ENCODE measurements at places on chromosomes 7 and 10. TPM values are rescaled to one million over a fixed set of nuclear protein-coding genes. Genes with fewer than 3 reads are reported as not detected.

GRCh38 chr7:3271298-3271697 is 29.8 kb upstream of the SDK1 start:
- DNase-seq = no peak
- H3K36me3 ChIP-seq = no peaks in the 10 kb centered on the region
- no peak overlapping the region for H3K27ac ChIP-seq
- no peaks in the 10 kb centered on the region for H3K27me3 ChIP-seq

CPEB3 gene
- 6.6 TPM for total RNA-seq

GRCh38 chr7:29346231-29346978 is 151.8 kb downstream of the CHN2 start:
- DNase-seq = no peak
- H3K27me3 ChIP-seq = no peaks in the 10 kb centered on the region
- no peaks in the 10 kb centered on the region for H3K4me1 ChIP-seq
- no peak overlapping the region for H3K27ac ChIP-seq
- H3K4me3 ChIP-seq = no peak overlapping the region
- H3K36me3 ChIP-seq = no peaks in the 10 kb centered on the region

GRCh38 chr7:112302566-112302965 is 96.1 kb downstream of the ZNF277 start:
- no peaks in the 10 kb centered on the region for H3K27me3 ChIP-seq
- no peaks in the 10 kb centered on the region for H3K36me3 ChIP-seq
- DNase-seq = no peak
- no peak overlapping the region for H3K27ac ChIP-seq

EIF5AL1 gene
- total RNA-seq = 0.55 TPM

DNA sequence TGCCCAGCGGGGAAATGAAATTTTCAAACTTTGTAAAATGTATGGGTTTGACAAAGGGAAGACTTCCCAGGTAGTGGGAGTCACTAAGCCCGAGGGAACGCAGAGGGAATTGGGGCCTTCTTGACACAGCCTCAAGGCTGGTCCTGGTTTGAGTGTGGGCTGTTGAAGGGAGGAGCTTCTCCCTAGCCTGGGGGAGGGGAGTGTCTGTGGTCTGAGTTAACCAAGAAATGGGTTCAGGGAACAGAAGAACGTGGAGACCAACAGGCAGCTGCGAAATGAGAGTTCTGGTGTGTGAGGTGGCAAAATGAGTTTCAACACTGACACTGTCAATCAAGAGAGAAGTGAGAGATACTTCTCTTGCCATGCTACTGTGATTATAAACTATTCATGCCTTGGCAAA is 32.7 kb upstream of the BAMBI start:
- H3K4me1 ChIP-seq = no peaks in the 10 kb centered on the region
- H3K4me3 ChIP-seq = no peak overlapping the region
- H3K27ac ChIP-seq = no peak overlapping the region

DNA sequence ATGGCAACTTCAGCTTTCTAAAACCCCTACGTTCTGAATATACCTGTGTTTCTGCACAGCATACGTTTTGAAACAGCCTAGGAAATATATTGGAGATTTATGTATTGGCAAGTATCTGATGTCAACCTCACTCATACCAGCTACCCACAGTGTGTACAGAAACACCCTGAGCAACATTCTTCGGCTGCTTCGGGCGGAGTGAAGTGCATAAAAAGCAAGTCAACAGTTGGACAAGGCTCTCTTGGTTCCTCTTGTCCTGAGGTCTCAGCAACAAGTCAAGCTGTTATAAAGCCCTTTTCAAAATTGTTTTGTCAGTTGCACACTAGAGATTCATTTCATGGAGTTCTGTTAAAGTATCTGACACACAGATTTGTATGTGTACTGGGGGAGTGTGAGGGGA is 40.0 kb upstream of the PAPSS2 start:
- no peaks in the 10 kb centered on the region for H3K27me3 ChIP-seq
- no peak overlapping the region for H3K4me3 ChIP-seq
- H3K27ac ChIP-seq = no peak overlapping the region
- DNase-seq = no peak
- no peaks in the 10 kb centered on the region for H3K36me3 ChIP-seq

GRCh38 chr7:131769241-131769640 is 212.8 kb upstream of the PODXL start:
- H3K36me3 ChIP-seq = no peaks in the 10 kb centered on the region
- H3K27me3 ChIP-seq = no peaks in the 10 kb centered on the region
- H3K27ac ChIP-seq = no peak overlapping the region

CH25H gene
- total RNA-seq = 6.7 TPM

DNA sequence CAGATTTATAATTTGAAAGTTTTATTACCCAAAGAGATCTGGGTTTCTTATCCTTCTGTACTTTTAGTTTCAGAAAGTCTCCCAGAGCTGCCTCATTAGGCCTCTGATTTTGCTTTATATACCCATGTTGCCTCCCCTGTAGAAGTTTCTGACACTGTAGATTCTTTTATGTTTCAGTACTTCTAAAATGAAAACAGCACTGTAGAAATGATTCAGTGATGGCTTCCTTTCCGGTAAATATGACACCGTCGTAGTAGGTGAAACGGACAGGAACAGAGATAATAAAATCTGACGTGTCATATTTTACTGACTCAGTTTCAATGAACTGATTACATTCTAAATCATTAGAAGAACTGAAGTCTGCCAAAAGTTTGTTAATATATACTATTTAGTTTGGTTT is 272.7 kb downstream of the TWIST1 start:
- no peaks in the 10 kb centered on the region for H3K27me3 ChIP-seq
- no peaks in the 10 kb centered on the region for H3K4me1 ChIP-seq
- H3K4me3 ChIP-seq = no peak overlapping the region
- H3K27ac ChIP-seq = no peak overlapping the region
- DNase-seq = no peak

TMEM176A gene
- total RNA-seq = 28.1 TPM

- peaks cover 46% of the 10 kb centered on the region for H3K27me3 ChIP-seq
- DNase-seq = peak; percentile 75
- peaks cover 21% of the 10 kb centered on the region for H3K4me1 ChIP-seq
- peak overlapping the region; percentile 58 for H3K4me3 ChIP-seq
Measured at GRCh38 chr10:71396084-71396710, 523 bp upstream of the CDH23 start.

SLC25A13 gene
- 33.0 TPM for total RNA-seq

TDRD1 gene
- 0.28 TPM for total RNA-seq

UCMA gene
- total RNA-seq = not detected

GRCh38 chr7:3092468-3092867 is 48.8 kb upstream of the CARD11 start:
- peak; percentile 71 for DNase-seq
- H3K27ac ChIP-seq = no peak overlapping the region
- H3K36me3 ChIP-seq = no peaks in the 10 kb centered on the region
- H3K27me3 ChIP-seq = no peaks in the 10 kb centered on the region

H2BK1 gene
- total RNA-seq = not detected

DNA sequence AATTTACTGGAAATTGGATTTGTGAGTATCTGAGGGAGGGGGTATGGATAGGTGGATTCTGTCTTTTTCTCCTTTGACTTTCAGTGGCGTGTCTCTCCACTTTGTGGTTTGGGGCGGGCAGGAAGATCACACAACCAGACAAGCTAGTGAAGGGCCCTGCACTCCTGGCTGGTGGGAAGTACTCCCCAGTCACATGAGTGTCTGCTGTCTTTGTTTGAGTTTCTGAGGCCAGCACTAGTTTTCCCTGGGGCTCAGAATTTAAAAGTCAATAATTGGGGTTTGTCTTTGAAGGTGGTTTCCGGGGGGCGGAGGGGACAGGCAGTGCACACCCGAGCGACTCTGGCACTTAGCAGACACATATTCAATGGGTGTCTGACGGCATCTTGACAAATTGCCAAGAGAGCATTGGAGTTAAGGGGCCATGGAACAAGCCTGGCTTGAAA is 120.1 kb downstream of the WDFY4 start:
- H3K4me1 ChIP-seq = no peaks in the 10 kb centered on the region
- no peak overlapping the region for H3K4me3 ChIP-seq
- no peak for DNase-seq

TMEM213 gene
- total RNA-seq = not detected

GRCh38 chr7:3648276-3648675 is 347.2 kb downstream of the SDK1 start:
- H3K4me3 ChIP-seq = no peak overlapping the region
- no peaks in the 10 kb centered on the region for H3K27me3 ChIP-seq
- no peak for DNase-seq
- H3K36me3 ChIP-seq = peaks cover under 1% of the 10 kb centered on the region
- no peak overlapping the region for H3K27ac ChIP-seq

CYP2C19 gene
- total RNA-seq = not detected

DNA sequence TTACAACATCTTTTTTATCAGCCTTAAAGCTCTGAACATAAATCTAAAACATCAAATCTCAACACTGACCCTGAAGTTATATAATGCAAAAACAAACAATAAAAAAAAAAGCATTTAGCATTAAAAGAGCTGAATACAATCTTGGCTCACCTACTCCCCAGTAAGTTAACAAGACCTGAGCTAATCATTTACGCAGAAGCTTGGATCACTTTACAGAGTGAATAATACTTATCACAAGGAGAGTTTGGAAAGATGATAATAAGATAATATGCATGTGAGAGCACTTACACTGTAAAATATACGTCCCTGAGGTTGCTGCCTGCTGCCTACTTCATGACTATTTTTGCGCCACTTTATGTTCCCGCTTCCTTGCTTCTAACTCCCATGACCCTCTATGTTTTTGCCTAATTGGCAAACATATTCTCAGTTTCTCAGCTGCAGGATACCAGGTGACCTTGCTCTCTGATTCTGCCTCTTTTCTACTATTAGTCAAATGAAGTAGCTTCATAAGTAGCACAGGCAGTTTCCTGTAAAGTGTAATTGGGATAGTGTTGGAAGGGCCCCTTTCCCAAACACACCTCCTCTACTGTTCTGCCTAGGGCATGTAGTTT is 333.6 kb downstream of the LRRTM3 start:
- H3K36me3 ChIP-seq = no peaks in the 10 kb centered on the region
- no peak for DNase-seq
- no peak overlapping the region for H3K4me3 ChIP-seq
- no peak overlapping the region for H3K27ac ChIP-seq
- no peaks in the 10 kb centered on the region for H3K4me1 ChIP-seq

DNA sequence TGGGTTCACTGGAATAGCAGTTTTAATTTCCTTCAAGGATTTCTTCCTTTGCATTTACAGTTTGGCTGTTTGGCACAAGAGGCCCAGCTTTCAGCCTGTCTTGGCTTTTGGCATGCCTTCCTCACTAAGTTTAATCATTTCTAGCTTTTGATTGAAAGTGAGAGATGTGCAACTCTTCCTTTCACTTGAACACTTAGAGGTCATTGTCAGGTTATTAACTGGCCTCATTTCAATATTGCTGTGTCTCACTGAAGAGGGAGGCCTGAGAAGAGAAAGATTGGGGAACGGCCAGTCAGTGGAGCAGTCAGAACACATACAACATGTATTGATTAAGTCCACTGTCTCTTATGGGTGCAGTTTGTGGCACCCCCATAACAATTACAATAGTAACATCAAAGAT is 33.9 kb downstream of the PTTG1IP2 start:
- H3K27me3 ChIP-seq = no peaks in the 10 kb centered on the region
- no peak for DNase-seq
- H3K36me3 ChIP-seq = no peaks in the 10 kb centered on the region

- H3K27me3 ChIP-seq = no peaks in the 10 kb centered on the region
- no peaks in the 10 kb centered on the region for H3K36me3 ChIP-seq
Measured at GRCh38 chr10:47058961-47059391, 147.7 kb downstream of the PTPN20 start.

- no peaks in the 10 kb centered on the region for H3K36me3 ChIP-seq
- H3K4me3 ChIP-seq = no peak overlapping the region
- DNase-seq = no peak
- no peaks in the 10 kb centered on the region for H3K4me1 ChIP-seq
Measured at GRCh38 chr7:157292770-157293412, 43.9 kb upstream of the DNAJB6 start.

SPDYE8 gene
- not detected for total RNA-seq

GRCh38 chr7:139542308-139543151 is 19.0 kb downstream of the CLEC2L start:
- DNase-seq = no peak
- H3K36me3 ChIP-seq = no peaks in the 10 kb centered on the region
- H3K27me3 ChIP-seq = no peaks in the 10 kb centered on the region

DNA sequence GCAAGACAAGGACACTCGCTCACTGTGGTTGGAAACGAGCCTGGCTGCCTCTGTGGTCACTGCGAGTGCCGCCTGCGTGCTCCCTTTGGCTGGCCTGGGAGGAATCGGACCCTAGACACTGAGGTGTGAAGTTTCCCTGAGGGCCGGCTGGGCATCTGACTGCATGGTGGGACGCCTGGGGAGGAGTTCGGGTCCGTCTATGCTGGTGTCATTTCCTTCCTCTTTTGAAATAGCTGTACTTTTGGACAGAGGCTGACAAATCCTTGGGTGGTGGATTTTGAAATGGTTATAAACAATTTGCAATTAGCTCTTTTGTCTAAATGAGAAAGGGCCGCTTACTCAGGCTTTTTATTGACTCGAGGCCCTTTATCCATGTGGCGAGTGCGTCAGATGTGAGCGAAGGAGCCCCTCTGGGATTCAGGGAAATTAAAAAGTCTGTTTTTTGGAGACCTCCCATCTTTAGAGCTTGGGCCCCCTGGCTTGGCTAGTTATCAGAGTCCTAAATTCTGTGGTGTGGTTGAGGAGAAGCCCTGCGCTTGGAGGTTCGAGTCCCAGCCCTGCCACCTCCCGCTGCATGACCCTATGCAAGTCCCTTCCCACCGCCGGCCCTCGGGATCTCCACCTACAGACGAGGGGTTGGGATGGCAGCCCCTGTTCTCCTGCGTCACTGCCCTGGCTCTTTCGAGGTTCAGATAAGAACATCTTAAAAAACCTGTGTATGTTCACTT is 147.1 kb downstream of the RGS10 start:
- H3K4me1 ChIP-seq = no peaks in the 10 kb centered on the region
- peak; percentile 75 for DNase-seq
- H3K4me3 ChIP-seq = no peak overlapping the region
- no peaks in the 10 kb centered on the region for H3K36me3 ChIP-seq
- no peaks in the 10 kb centered on the region for H3K27me3 ChIP-seq

Data from sigmoid colon (tissue), 7 donors.